ENCODE measurements at places on chromosomes 2 and 18.
A peak's percentile ranks its signal among the peaks of the same experiment; 100 is the strongest.

- no peak for DNase-seq
Measured at GRCh38 chr2:94997981-94998930, 27.3 kb upstream of the MAL start.

- DNase-seq: no peak
Measured at GRCh38 chr2:160984426-160985077, 175.7 kb upstream of the TANK start.

DNA sequence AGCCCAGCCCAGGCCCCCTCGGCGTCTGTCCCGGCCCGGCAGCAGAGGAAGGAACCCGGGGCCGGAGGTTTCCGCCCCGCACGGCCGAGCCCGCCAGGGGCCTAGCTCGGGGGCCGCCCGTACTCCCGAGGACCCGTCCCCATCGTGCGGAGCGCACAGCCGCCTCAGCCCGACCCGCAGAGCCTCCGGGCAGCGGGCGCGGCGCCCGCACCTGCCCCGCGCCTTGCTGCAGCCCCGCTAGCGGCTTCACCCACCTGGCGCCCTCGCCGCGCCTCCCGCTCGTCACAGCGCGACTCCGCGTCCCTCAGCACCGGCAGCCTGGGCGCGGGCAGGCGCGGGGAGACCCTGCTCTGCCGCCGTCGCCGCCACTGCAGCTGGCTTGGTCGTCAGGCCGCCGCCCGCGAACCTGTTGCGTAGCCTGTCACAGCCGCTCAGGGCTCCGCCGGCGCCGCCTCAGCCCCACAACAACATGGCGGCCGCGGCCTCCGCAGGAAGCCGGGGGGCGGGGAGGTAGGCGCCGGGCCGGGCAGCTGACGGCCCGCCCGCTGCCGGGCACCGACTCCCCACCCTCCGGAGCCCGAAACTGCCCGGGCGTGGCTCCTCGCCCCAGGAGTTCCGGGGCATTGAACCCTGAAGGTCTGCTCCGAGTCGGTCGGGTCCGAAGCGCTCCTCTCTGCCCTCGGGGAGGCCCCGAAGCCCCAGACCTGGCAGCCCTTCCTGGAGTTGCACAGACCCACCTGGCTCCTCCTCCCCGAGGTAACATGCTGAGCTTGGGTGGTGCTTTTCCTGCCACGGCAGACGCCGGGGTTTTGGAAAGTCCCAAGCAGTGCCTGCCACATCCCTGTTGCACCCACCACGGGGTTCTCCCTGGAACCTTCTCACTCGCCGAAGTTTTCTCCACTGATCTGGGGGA is at the start of gene ITSN2:
Gene ITSN2, minus strand, starts transcription at position 487 of the 913 bp plus-strand sequence. CDS start 32,454 bp downstream, outside the sequence.
- peak; percentile 88 for DNase-seq

DNA sequence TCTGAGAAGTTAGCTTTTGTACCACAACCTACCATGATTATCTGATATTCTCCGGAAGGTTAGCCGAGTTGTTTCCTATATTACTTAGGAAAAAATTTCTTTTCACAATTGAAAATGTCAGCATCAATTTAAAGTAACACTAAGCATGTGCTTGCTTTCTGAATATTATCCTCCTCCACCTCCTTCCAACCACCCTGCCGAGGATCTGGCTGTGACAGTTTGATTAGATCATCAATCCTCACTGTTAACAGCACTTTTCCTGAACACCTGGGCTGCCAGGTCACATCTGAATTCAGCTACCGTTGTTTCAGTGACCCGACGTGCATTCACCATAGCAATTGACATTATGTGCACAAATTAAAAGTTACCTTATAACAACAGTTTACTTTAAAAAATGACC is 207.0 kb downstream of the ZNF407 start:
- DNase-seq: no peak

GRCh38 chr2:165835363-165835762 is 41.3 kb upstream of the GALNT3 start:
- DNase-seq: no peak
